ENCODE measurements at places on chromosomes 3 and 15.
A peak's percentile ranks its signal among the peaks of the same experiment; 100 is the strongest.

- ATAC-seq: peak; percentile 26
These were observed 121.7 kb upstream of the SPRED1 start for GRCh38 chr15:38130740-38131498.

DNA sequence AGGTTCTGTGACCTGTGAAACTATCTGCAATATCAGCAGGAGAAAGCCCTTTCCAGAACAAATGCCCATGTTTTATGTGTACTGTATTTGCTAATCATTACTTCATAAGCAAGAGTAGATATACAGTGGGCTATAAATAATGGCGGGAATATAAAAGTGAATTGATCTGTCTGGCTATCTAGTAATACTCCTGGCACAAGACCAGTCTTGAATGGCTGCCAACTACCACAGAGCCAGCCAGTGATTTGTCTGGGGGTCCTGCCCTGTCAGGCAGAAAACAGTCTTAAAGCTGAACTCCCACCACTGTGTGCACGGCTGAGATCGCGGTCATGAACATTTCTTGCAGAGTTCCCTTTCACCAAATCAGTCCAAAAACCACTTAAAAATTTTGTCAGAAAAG lies 176.3 kb downstream of the MEIS2 start:
- ATAC-seq: no peak

- no peak for ATAC-seq
These were observed 318.6 kb upstream of the ICE2 start for GRCh38 chr15:60797444-60798040.

DNA sequence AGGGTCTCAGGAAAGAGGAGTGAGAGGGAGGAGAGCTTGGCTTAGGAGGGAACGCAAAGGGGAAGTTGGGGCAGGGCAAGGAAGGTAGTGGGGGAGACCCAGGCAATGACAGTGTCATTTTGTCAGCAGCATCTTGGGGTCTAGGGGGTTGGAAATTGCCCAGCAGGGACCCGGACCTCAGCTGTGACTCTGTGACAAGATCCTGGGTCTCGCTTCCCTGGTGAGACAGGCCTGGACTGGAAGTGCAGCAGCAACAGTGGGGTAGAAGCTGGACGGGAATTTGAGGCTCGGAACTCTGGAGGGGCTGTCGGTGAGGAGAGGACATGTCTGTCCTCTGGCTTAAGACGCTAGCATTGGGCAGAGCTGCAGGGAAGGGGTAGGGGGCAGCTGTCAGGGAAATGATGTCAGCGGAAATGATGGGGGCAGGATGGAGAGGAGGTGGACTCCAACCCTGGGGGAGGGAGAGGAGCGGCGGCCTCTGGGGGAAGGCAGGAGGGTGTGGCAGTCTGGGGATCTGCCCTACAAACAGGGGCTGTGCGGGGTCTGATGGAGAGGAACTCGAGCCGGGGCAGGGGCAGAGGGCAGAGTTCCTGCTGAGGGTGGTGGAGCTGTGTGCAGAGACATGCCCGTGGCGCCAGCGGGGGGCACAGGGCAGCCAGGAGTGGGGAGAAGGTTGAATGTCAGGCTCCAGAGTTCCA lies 12.3 kb downstream of the ANPEP start:
- no peak for ATAC-seq

GRCh38 chr3:108472001-108472591 lies 38.3 kb downstream of the MYH15 start:
- peak; percentile 93 for ATAC-seq

- no peak for ATAC-seq
These were observed 48.6 kb upstream of the SSR3 start for GRCh38 chr3:156603379-156604017.

DNA sequence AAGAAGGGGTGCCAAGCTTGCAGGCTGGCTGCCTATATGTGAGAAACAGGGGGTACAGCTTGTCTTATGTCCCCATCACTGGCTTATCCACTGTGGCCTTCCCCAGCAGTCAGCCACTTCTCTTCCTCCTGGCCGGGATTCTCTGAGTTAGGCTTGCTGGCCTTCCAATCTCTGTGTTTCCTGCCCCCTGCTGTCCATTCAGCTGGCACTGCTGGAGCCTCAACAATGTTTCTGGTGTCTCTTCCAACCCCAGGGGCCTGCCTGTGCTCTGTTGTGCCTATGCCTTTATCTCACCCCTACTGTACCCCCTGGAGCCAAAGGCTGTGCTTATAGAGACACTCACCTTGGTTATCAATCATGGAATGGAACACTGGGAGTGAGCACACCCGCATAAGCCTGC lies 36.5 kb downstream of the ANAPC13 start:
- peak; percentile 88 for ATAC-seq

All from SK-N-SH treated with all-trans-retinoic acid at 6 μM for 48 hours (cell line).